Stimulated activated CD8-positive, alpha-beta memory T cell treated with anti-CD3 and anti-CD28 coated beads, Interleukin-2, amount 100 ng/mL, for 1 hour (primary cell): ENCODE measurements at places on chromosomes 16 and 17.

GRCh38 chr17:40540448-40540847 lies 24.8 kb downstream of the CCR7 start:
- no peak for DNase-seq

DNA sequence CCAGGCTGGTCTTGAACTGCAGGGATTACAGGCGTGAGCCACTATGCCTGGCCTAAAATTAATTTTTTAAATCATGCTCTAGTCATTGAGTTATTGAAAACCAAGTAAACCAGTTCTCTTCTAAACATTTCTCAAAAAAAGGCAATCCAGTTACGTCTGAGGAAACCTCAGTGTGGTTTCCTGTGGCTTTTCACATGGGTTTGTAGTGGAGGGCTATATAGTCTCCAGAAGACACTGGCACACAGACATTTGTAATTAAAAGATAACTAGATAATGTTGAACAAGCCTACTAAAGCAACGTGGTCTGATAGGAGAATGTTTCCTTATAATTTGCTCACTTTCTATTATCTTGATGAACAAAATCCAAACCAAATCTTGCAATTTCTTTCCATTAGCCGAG lies 5.2 kb upstream of the TOB1 start:
- peak; percentile 48 for DNase-seq

DNA sequence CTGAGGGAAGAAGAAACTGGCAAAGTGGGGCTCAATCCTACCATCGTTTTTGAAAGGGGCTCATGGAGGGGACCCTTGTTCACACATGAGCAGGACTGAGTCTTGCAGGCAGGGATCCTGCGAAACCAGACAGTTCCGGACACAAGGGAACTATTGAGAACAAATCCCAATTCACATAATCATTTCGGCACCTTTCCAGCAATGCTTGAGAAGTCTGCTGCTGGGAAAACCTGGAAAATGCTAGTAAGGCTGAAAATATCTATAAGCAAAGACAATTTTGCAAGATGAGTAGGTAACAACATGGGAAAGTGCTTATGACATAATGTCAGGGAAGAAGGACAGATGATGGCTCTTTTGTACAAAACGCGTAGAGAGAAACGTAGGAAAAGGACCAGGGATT lies 52.1 kb upstream of the BPTF start:
- DNase-seq, result no peak

DNA sequence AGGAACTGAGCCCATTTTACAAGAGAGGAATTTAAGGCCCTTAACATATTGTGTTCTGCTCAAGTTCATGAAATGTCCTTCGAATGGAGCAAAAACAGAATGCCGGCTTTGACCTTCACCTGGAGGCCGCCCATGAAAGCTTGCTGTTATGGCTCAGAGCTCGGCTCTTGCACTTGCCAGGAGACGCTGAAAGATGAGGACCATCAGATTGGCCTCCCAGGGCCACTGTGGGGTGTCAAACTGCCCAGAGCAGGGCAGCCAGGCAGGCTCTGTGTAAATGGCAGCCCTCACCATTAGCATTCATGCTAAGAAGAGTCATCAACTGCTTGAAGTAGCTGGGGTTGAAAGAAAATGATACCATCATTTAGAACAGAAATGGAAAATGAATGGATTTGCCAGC lies 39.3 kb downstream of the IL21R start:
- no peak for DNase-seq

GRCh38 chr16:72664056-72664508 lies 383.8 kb downstream of the ZFHX3 start:
- no peak for DNase-seq

GRCh38 chr17:65058593-65058992 lies 2.1 kb upstream of the GNA13 start:
- no peak for DNase-seq

- DNase-seq, result no peak
These were observed 34.9 kb downstream of the TXNDC11 start for GRCh38 chr16:11707679-11708197.

DNA sequence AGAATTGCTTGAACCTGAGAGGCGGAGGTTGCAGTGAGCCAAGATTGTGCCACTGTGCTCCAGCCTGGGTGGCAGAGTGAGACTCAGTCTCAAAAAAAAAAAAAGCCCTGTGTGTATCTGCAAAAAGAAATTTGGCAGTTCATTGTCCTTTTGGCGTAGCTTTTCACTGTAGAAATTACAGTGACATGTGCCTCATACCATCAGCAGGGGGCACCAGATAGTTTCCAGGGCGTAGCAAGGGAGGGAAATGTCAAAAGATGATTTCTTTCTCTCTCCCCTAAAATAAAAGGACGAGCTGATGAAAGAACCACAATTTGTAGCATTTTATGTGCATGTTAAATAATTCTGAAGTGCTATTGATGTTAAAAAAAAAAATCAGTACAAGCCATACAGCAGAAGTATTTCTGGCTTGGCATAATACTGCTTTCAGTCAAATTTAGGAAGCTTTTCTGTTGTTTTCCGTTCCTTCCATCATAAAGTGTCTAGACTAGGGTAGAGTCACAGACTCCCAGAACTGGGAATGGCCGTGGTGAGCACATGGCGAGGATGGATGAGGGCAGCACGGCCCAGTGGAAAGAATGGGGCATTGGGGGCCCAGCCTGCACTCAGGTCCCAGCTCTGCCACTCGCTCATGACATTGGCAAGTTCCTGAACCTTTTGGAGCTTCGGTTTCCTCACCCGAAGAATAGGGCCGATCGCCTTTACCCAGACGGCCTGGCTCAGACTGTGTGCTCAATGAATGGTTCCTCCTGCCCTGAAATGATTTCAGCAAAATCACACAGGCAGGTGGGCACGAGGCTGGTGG lies 59.8 kb upstream of the RPH3AL start:
- peak; percentile 35 for DNase-seq

DNA sequence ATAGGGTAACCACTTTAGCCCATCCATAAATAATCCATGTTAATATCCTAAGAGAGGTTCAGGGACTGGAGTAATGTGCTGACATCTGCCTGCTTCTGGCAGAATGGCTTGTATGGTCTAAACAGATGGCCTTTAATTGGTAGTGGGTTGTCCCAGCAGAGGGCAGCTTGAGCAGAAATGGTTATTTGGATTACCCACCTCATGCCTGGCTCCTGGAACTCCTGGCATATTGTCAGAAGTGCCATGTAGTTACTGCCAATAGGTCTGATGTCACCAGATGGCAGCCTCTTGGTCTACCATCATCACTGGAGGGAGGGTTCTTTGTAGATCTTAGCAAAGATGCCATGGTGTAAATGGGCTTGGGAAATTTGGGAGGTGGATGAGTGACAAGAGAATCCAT lies 157.5 kb upstream of the SOX9 start:
- DNase-seq, result no peak

GRCh38 chr16:30458561-30459394 lies 13.1 kb upstream of the SEPHS2 start:
- DNase-seq, result peak; percentile 57

DNA sequence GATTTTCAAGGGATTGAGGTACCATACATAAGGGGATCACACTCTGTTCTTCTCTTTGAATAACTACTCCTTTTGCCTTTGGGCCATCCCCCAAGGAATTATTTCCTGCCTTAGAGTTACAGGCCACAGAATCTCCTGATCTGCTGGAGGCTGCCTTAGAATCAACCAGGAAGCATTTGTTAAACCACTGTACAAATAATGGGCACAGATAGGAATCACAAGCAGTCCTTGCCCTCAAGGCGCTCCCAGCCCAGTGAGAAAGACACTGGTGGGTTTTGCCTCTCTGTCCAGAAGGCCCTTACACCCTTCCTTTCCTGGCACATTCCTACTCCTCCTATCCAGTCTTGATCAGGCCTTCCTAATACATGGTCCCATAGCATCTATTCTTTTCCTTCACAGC lies 45.9 kb downstream of the MRTFB start:
- DNase-seq, result no peak

DNA sequence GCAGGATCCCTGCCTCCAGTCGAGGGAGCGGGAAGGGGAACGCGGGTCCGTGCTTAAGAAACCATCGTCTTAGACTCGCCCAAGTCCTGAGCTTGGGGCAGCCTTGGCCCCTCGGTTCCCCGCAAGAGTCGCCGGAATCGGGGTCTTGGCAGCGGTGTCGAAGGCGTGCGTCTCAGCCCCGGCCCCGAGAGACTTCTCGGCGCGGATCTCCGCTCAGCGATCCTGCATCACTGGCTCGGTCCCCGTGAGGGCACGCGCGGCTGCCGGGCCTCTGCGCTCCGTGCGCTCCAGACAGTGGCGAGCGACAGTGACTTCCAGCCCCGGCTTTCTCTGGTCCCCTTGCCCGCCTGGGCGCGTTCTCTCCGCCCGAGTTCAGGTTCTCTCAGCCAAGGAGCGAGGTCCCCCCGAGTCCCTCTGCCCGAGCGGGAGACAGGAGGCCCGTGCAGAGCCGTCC lies 380 bp downstream of the HS3ST3A1 start:
- DNase-seq, result no peak

DNA sequence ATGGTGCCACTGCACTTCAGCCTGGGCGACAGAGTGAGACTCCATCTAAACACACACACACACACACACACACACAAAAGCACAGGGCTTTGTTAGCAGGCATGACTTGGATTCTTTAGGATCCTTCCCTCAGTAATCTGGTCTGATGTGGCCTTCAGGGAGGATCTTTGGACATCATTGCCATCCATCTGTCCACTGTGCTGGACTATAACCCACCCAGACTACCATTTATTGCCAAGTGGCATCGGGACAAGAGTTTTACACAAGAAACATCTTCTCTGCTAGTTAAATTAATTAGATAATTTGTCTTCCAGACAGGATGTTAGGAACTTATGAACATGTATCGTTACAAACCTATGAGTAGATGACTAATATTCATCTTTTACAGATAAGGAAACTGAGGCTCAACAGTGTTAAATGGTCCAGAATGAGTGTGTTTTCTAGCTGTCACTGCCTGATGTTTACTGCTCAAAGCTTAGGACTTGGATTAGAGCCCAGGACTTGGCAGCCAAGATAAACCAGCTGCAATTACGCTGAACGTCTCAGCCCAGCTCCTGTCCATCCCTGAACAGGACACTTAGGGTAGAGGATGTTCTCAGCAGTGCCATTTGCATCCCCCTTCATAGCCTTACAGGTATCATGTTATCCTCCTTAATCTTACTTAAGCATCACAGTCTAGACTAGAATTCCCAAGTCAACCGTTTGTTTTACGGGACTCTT lies 285.8 kb downstream of the WWOX start:
- no peak for DNase-seq

DNA sequence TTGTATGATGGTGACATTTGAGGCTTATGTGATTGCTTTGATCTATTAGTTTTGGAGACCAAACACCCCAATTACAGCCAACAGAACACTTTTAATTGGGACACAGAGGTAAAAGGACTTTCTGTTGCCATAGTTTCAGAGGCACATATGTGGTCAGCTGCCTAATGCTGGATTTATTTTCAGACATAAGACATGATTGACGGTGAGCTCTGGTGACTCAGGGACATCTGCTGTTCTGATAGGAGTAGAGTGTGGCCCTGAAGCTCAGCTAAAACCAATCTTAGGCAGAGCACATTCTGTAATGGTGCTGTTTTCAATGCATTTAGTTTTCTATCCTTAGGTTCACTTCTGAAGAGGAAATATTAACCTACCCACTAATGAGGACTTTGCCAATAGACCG lies 247.1 kb downstream of the UTP18 start:
- DNase-seq, result no peak

GRCh38 chr16:89701425-89702406 lies at the start of gene SPATA2L:
Gene SPATA2L, minus strand, starts transcription at chr16:89701705. Its CDS starts 473 bp downstream, at chr16:89701232.
- DNase-seq, result peak; percentile 92

DNA sequence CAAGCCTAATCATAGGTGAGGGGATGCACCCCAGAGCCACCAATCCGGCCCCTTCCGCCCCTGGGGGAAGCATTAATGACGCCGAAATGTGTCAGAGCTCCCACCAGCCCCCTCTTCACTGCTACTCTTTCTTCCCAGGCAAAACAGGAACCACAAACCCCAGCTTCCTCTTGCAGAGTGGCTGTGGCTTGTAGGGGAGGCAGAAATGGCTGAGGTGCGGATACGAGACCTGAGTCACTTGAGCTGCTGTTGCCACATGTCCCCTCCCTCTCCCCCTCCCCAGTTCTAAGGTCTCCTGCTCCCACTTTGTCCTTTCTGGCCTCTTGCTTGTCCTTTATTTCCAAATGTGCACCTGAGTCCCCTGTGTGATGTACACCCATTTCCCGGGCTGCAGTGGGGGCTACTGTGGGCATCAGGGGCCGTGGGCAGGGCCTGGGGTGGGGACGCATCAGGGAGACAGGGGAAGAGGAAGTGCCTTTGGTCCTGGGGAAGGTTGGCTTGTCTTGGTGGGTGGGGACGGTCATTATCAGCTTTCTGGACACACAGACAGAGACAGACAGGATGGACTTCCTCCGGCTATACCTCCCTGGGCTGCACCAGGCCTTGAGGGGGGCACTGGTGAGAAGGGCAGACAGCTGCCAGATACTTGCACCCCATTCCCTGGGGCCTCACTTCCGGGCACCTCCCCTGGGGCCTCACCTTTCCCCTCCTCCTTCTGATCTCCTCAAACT lies at the start of gene APOBR:
Gene APOBR, plus strand, starts transcription at position 523 of the 731 bp plus-strand sequence. Its CDS starts 39 bp downstream, at position 562.
- DNase-seq, result peak; percentile 70

GRCh38 chr17:62750631-62751051 lies 57.5 kb downstream of the MARCHF10 start:
- DNase-seq, result no peak

DNA sequence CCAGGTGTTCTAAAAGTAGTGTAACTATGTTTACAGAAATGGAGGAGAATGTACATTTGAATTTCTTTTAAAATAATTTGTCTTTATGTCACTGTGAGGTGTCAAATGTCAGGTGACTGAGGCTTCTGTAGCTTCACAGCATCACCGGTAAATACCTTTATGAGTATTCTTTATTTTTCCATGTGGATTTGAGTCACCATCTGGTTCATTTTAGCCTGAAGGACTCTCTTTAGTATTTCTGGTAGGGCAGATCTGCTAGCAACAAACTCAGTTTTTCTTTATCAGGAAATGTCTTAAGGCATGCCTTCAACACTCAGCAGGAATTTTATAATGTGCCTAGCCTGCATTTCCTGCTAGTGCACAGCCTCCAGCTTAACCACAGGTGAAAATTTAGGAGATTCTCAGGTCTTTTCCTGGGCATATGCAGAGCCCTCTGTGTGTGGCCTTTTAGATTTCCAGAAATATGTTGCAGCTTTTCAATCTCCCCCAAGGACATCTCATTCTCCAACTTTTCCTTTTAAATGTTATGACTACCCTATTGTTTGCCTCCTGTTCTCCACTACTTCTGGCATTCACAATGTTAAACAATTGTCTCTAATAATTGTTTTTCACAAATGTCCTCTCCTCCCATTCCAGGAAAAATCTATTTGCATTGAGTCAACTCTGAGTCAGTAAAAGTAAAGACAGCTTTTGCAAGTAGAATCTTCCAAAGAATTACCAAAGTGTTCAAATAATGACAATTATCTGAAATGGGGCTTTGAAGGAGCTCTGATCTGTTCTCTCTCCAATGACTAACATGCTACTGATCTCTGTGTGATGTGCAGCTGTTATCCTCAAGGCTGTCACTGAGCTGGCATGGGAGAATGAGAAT lies 239.4 kb upstream of the CPHXL start:
- no peak for DNase-seq
